Foreskin keratinocyte (primary cell): ENCODE measurements at places on chromosomes 16 and 17.

GRCh38 chr16:64654178-64654577 is 467.7 kb downstream of the CDH11 start:
- no peak for DNase-seq

DNA sequence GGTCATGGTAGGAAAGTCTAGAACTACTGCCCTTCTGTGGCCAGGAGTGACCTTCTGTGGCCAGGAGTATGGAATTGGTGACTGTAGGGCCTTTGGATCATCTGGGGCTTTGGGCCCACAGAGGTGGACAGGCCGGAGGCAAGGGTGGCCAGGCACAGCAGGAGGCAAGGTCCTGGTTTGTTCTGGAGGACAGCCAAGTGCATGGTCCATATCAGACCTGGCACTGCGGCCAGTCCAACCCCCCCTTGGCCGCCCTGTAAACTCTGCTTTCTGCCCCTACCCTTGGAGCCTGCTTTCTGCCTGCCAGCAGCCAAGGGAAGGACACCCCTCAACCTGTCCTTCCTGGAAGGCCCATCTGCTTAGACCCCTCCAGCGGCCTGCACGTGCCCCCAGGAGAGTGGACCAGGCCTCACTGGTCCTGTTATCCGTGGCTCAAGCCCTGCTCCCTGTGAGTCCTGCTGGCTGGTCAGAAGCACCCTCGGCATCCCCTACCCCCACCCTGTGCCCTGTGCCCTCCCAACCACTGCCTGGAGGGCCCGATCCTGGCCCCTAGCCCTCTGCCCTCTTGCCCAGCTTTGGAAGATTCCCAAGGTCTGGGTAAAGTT is 2.3 kb upstream of the DCXR start:
- DNase-seq, result no peak

- DNase-seq, result no peak
Measured at GRCh38 chr16:84460406-84461028, 43.9 kb downstream of the MEAK7 start.

GRCh38 chr17:37067555-37068111 is 118.9 kb downstream of the AATF start:
- no peak for DNase-seq

GRCh38 chr17:77510133-77510796 is 369.5 kb downstream of the SEC14L1 start:
- DNase-seq, result no peak

- no peak for DNase-seq
Measured at GRCh38 chr16:88144028-88144511, 192.8 kb downstream of the BANP start.
